ENCODE measurements at places on chromosomes 3 and 15. TPM values are rescaled to one million over a fixed set of nuclear protein-coding genes. Genes with fewer than 3 reads are reported as not detected.

Gene SAMD7
- 0.17 TPM for total RNA-seq

- H3K36me3 ChIP-seq: no peaks in the 10 kb centered on the region
- H3K4me1 ChIP-seq: no peaks in the 10 kb centered on the region
- no peak for DNase-seq
- H3K4me3 ChIP-seq: no peak overlapping the region
These were observed 400.2 kb downstream of the GABRB3 start for GRCh38 chr15:26372706-26373105.

GRCh38 chr3:61111825-61112224 is 139.4 kb downstream of the FHIT start:
- H3K4me3 ChIP-seq: no peak overlapping the region
- no peaks in the 10 kb centered on the region for H3K4me1 ChIP-seq
- H3K27ac ChIP-seq: no peak overlapping the region
- no peaks in the 10 kb centered on the region for H3K27me3 ChIP-seq
- DNase-seq: no peak

DNA sequence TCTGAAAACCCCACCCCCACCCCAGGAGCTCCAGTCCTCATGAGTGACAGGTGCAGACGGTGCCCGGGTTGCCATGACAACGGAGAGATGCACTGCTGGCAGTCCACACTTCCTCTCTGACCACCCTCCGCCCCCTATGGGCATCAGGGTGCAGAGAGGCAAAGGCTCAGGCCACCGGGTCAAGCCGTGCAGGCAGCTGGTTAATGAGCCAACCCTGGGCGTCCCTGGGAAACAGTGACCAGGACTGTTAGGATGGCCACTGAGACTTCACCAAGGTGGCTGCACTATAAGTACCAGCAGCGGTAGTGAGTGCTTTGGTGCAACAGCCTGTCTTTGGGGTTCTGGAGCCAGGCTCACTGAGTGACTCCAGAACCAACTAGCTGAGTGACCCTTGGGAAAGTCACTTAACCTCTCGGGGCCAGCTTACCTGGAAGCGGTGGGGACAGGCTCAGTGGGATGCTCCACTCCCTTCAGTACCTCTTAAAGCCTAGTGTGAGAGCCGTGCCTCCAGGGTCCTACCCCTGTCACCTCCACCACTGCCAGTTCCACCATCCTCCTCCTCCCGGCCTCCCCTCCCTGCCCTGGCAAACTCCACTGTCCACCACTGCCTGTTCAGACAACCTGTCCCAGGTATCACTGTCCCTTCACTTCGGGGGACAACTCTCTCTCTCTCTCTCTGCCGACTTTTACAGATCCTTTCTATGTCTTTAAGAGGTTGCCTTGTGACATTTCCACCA is 121.0 kb upstream of the PRR20G start:
- peak; percentile 1 for DNase-seq
- no peak overlapping the region for H3K27ac ChIP-seq
- no peak overlapping the region for H3K4me3 ChIP-seq
- no peaks in the 10 kb centered on the region for H3K4me1 ChIP-seq
- H3K27me3 ChIP-seq: peaks cover 61% of the 10 kb centered on the region
- H3K36me3 ChIP-seq: no peaks in the 10 kb centered on the region

GRCh38 chr15:93862791-93863190 is 368.6 kb upstream of the MCTP2 start:
- no peaks in the 10 kb centered on the region for H3K27me3 ChIP-seq
- H3K4me1 ChIP-seq: no peaks in the 10 kb centered on the region
- no peak overlapping the region for H3K4me3 ChIP-seq
- no peaks in the 10 kb centered on the region for H3K36me3 ChIP-seq

GRCh38 chr3:102480139-102480538 is 45.3 kb downstream of the ZPLD1 start:
- no peaks in the 10 kb centered on the region for H3K36me3 ChIP-seq
- H3K4me3 ChIP-seq: no peak overlapping the region
- H3K4me1 ChIP-seq: no peaks in the 10 kb centered on the region
- DNase-seq: no peak
- H3K27me3 ChIP-seq: no peaks in the 10 kb centered on the region

Gene AHSG
- total RNA-seq: not detected

DNA sequence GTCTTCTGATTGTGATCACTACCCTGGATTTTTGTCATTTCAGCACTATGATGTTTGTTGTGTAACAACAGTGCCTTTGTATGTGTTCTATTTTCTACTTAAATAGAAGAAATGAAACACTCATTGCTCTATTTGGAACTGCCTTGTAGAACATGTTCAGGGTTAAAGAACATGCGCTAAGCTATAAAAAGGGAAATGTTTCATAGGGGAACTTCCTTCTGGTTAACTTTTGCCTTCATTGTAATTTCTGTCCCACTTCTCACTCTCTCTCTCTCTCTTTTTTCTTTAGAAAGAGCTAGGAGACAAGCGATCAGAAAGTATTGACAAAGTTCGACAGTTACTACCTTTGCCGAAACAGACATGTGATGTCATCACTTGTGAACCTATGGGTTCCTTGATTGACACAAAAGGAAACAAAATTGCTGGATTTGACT is at the start of gene P2RY12:
Gene P2RY12 (minus strand): TSS at position 13 of the 434 bp plus-strand sequence. CDS start 45,908 bp downstream, outside the sequence.
- H3K27me3 ChIP-seq: no peaks in the 10 kb centered on the region
- H3K36me3 ChIP-seq: no peaks in the 10 kb centered on the region
- H3K4me3 ChIP-seq: peak within 1 kb of the TSS; percentile 39
- no peak within 1 kb of the TSS for H3K27ac ChIP-seq
- H3K4me1 ChIP-seq: no peaks in the 10 kb centered on the region

DNA sequence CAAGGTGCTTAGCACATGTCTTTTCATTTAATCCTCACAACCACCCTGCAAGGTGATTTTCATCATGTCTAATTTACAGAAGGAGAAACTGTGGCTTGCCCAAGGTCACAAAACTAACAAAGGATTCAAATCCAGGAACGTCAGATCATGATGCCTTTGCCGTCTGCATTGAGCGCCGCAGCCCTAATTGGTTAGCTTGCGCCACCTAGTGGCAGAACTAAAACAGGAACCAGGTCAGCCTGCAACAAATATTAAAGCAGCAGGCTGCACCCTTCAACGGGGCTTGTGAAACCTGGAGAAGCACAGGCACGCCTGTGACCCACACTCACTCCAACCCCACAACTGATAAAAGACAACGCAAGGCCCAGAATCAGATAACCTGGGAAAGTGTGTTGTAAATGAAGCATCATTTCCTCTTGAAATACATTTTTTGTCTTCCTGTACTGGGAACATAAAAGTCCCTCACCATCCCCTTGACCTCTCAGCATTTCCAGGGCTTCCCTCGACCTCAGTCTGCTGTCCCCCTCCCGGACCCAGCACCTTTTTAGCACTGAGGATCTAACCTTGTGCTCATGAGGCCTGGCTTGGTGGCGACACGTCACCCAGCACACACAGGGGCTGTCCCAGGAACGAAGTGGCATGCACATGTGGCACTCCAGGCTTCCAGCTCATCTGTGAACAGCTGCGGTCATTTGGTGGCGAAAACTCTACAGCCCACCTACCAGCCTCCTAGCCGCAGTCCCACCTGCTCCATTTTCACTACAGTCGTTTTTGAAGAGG is 17.3 kb downstream of the DPH3 start:
- peak; percentile 84 for DNase-seq
- peaks cover 22% of the 10 kb centered on the region for H3K4me1 ChIP-seq
- H3K36me3 ChIP-seq: no peaks in the 10 kb centered on the region
- no peaks in the 10 kb centered on the region for H3K27me3 ChIP-seq
- H3K4me3 ChIP-seq: no peak overlapping the region

- H3K4me1 ChIP-seq: no peaks in the 10 kb centered on the region
- no peak overlapping the region for H3K4me3 ChIP-seq
- no peaks in the 10 kb centered on the region for H3K27me3 ChIP-seq
- H3K36me3 ChIP-seq: no peaks in the 10 kb centered on the region
These were observed 82.6 kb downstream of the PCCB start for GRCh38 chr3:136332776-136333175.

GRCh38 chr3:43361077-43361476 is 74.7 kb downstream of the SNRK start:
- no peak for DNase-seq
- H3K4me1 ChIP-seq: peaks cover 27% of the 10 kb centered on the region
- peak overlapping the region; percentile 58 for H3K27ac ChIP-seq
- no peak overlapping the region for H3K4me3 ChIP-seq

DNA sequence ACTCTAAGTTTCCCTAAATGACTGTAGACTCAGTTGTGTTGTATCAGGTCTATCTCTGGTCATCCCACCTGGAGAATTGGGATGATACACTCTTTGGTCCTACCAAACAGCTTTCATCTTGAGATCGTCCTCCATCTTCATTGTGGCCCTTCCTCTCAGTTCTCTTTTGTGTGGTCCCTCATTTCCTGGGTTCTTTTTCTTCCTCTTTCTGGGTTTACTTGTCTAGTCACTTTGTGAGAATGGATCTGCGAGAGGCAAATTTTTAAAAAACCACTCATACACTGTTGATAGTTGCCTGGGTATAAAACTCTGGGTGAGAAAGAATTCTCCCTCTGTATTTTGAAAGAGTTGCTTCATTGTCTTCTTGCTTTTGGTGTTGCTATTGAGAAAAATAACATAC is 6.0 kb upstream of the AMOTL2 start:
- no peak overlapping the region for H3K4me3 ChIP-seq
- H3K27me3 ChIP-seq: no peaks in the 10 kb centered on the region
- no peak for DNase-seq
- peaks cover 2% of the 10 kb centered on the region for H3K4me1 ChIP-seq

Gene SLC9C1
- total RNA-seq: 2.2 TPM

DNA sequence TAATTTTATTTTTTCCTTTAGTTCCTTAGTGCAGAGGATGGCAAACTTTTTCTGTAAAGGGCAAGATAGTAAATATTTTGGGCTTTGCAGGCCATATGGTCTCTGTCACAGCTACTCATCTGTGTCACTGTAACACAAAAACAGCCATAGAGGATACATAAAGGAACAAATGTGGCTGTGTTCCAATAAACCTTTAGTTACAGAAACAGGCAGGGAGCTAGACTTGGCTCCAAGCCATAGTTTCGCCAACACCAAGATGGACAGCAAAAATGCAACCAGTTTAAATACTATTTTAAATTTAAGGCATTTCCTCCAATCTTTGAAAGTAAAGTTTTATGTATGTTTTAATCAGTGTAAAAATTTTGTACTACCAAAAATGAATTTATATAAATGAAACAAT is 753.4 kb downstream of the FHIT start:
- no peak for DNase-seq
- H3K36me3 ChIP-seq: no peaks in the 10 kb centered on the region
- no peak overlapping the region for H3K27ac ChIP-seq
- no peaks in the 10 kb centered on the region for H3K4me1 ChIP-seq
- H3K4me3 ChIP-seq: no peak overlapping the region

Gene PEX11A
- 7.0 TPM for total RNA-seq

GRCh38 chr3:127815641-127816605 is 6.4 kb downstream of the MGLL start:
- H3K36me3 ChIP-seq: no peaks in the 10 kb centered on the region
- no peak for DNase-seq
- H3K27ac ChIP-seq: peak overlapping the region; percentile 48
- no peak overlapping the region for H3K4me3 ChIP-seq

Gene GRIP2
- total RNA-seq: 42.9 TPM

DNA sequence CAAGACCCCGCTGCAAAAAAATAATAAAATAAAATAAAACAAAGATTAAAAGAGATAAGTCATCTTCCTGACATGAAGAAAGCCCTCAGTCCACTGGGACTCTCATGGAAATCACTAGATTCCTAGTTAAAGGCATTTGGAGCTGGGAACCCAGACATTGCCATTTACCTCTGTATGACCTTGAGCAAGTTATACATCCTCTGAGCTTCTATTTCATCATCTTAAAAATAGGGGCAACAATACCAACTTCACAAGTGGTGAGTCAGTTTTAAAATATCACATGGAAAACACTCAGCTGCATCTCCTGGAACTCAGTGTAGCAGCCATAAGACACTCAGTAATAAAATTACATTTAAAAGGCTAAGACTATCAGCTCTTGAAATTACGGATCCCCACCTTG is 334.8 kb downstream of the ERC2 start:
- no peaks in the 10 kb centered on the region for H3K36me3 ChIP-seq
- H3K27ac ChIP-seq: no peak overlapping the region
- no peak for DNase-seq
- H3K4me3 ChIP-seq: no peak overlapping the region
- no peaks in the 10 kb centered on the region for H3K4me1 ChIP-seq
